ENCODE measurements at places on chromosomes 1 and 21.

DNA sequence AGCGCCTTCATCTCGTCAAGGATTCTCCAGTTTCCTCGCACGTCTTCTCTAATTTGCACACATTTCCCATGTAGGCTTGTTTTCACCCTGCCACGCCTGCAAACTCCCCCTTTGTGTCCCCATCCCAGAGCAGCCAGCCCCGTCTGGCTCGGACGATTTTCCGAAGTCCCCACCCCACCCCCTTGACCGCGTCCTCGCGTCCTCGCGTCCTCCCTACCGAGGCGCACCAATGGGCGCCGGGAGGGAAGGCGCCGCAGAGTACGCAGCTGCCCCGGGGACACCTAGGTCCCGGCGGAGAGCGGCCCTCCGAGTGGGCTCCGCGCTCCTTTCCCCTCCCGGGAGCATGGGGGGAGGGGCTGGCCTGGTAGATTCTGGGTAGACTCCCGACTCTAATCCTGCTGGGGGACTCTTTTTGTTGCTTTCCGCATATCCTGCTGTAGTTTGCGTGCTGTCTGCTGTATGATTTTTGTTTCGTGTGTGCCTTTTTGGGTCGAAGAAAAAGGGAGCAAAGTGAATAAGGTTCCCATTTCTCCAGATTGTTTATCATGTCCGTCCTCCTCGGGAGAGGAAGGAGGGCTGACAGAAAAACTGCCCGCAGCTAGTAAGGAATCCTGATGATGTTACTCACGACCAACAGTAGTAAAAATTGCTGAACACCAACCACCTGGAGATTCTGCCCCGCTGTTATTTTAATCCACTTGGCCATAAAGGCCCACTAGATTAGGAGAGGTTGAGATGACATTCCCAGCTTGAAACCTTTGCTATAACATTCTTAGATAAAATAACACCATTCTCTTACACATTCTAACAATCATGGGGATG, 1.5 kb downstream of the CACHD1 start:
- DNase-seq, result no peak

GRCh38 chr1:65431111-65431705, 10.7 kb downstream of the LEPR start:
- DNase-seq, result peak; percentile 76

GRCh38 chr1:174219606-174220370, 60.5 kb downstream of the RABGAP1L start:
- DNase-seq, result no peak

GRCh38 chr1:33470495-33471012, 1.9 kb upstream of the ZSCAN20 start:
- DNase-seq, result peak; percentile 52

- no peak for DNase-seq
Observed at GRCh38 chr1:152941037-152941711, 5.8 kb upstream of the SPRR5 start.

DNA sequence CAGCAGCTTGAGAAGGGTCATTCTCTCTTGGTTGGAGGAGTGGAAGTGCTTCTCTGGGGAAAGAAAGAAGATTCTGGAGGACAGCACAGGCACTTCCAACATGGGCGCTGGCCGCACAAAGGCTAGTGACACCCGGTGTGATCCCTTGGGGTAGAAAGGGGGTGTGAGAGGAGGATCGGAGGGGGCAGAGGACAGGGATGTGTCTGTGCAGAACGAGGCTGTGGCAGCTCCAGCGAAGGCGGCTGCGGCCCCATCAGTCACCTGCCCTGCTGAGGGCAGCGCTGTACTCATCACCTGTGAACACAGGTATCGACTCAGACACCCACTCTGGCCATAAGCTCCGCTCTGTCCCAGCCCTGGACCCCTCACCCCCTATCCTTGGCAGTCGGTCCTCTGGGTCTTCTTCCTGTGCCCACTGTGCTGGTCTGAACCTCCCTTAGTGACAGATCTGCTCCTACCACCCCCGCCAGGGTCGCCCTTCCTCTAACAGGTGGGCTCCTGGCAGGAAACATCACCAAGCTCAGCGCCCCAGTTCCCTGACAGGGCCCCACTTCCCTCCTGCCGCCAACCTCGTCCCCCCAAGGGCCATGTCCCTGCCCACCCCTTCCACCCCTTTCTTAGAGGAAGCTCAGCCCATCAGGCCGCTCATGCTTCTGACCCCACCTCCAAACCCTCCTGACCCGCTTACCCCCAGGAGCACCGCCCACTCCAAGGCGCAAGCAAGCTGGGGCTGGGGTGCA, 20.1 kb downstream of the TP73 start:
- DNase-seq, result no peak

- no peak for DNase-seq
Observed at GRCh38 chr1:21280011-21280471, 10.2 kb downstream of the ECE1 start.

- no peak for DNase-seq
Observed at GRCh38 chr1:159829273-159829634, 2.6 kb downstream of the SLAMF8 start.

DNA sequence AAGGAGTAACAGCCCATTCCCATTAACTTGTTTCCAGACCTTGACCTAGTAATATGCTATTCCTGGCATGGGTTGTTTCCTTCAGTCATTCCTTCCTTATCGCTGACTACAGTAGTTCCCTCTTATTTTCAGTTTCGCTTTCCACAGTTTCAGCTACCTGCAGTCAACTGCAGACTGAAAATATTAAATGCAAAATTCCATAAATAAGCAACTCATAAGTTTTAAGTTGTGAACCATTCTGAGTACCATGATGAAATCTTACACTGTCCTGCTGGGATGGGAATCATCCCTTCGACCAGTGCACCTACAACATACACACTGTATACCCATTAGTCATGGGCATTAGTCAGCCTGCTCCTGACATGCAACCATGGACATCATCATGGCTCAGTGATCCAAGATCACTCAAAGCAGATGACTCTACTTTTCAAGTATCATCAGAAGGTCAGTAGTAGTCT, 66.7 kb downstream of the CCDC30 start:
- DNase-seq, result peak; percentile 53
